ENCODE measurements at places on chromosomes 5 and 9. TPM values are rescaled to one million over a fixed set of nuclear protein-coding genes. Genes with fewer than 3 reads are reported as not detected.

The BTNL8 gene
- total RNA-seq = 0.96 TPM

GRCh38 chr9:111582888-111583287 lies 16.6 kb downstream of the PTGR1 start:
- no peak for DNase-seq

GRCh38 chr9:92406477-92406876 lies 2.1 kb upstream of the OGN start:
- no peak for DNase-seq

- DNase-seq = no peak
Measured at GRCh38 chr9:94745806-94746540, 19.5 kb downstream of the AOPEP start.

GRCh38 chr5:81226949-81227348 lies 6.2 kb upstream of the CKMT2 start:
- DNase-seq = no peak

GRCh38 chr5:178356431-178356872 lies 123.8 kb upstream of the PHYKPL start:
- DNase-seq = no peak

- DNase-seq = no peak
Measured at GRCh38 chr5:59607138-59607765, 286.3 kb downstream of the PDE4D start.

- no peak for DNase-seq
Measured at GRCh38 chr9:17462869-17463464, 115.9 kb upstream of the SH3GL2 start.

GRCh38 chr9:21070171-21070571 lies 7.6 kb downstream of the IFNB1 start:
- no peak for DNase-seq

The PCDHGB6 gene
- 5.3 TPM for total RNA-seq

The NOXA1 gene
- 3.2 TPM for total RNA-seq

DNA sequence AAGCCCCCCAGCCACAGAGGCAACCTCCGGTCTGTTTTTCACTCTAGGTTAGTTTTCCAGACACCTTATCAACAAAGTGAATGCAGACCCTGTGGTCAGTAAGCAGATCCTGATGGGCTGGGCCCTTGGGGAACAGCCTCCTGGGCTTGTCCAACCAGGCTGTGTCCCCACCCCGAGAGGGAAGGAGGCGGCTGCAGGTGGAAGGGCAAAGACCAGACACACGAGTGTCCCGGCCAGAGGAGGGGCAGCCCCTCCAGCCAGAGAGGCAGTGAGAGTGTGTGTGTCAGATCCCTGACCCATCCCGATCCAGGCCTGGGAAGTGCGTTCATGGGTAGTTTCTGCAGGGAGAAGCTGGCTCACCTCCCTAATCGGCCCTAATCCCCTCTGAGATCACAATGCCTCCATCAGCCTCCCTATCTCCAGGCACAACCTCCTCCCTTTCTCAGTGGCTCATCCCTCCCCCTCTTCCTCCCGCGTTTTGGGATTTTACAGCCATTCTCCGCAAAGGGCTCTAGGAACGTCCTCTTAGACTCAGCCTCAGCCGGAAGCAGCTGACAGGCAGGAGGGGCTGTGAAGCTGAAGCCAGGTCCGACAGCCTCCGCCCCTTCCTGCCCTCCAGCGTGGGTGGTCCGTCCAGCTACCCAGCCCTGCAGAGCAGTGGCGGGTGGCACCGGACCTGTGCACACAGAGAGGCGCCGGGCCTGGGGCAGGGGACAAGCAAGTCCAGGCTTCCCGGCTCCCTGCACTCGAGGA lies 9.7 kb downstream of the SLC12A7 start:
- no peak for DNase-seq

DNA sequence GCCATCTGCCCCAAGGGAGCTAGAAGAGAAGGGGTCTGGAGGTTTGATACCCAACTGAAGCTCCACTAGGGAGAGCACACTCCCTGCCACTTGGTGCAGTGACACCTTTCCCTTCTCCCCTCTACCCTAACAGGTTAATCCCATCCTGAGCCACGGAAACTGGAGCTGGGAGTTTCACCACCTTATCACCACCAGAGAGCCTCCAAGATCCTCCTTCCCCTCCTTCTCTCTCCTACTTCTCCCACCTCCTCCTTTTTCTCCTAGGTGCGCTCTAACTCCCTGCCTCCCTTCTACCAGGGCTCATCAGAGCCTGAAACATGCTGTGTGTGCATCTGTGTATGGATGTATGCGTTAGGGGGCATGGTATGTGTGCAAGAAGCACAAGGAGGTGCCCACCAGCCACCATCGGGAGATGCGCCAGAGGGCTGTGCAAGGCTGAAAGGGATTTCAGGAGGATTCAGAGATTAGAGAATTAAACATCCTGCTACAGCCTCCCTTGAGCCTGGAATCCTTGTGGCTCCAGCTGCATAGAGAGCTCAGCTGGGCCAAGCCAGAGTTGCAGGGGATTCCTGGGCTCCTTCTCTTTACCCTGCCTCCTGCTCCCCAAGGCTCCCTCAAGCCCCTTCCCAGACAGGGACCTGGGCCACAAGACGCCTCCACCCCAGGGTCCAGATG lies 89.8 kb downstream of the PCDH1 start:
- DNase-seq = peak; percentile 64

The ST6GALNAC4 gene
- 40.0 TPM for total RNA-seq

DNA sequence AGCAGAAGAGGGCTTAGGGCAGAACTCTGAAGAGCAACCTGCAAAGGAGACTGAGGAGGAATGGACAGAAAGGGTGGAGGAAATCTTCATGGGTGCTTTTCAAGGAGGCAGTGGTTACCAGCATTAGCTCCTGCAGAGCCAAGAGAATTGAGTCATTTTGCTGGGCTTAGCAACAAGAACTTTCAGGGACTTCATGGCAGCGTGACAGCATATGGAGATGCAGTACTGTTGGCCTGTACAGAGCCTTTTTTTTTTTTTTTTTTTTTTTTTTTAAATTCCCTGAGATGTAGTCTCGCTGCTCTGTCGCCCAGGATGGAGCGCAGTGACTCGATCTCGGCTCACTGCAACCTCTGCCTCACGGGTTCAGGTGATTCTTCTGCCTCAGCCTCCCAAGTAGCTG lies 296.0 kb upstream of the DMRT1 start:
- no peak for DNase-seq

DNA sequence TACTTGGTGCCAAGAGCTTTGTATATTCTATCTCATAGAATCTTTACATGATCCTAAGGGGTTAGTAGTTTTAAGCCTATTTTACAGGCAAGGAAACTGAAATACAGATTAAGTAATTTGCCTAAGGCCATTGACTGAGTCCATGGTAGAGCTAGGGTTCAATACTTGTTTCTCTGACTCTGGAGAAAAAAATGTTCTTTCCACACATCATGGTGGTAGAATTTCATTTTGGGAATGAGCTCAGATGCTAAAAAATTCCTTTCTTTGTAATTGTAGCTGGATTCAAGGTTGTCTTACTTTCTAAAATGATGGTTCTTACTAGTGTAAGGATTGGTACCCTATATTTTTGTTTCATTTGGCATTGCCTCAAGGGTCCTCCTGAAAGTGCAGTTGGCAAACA lies 86.0 kb downstream of the ANKRD55 start:
- no peak for DNase-seq

DNA sequence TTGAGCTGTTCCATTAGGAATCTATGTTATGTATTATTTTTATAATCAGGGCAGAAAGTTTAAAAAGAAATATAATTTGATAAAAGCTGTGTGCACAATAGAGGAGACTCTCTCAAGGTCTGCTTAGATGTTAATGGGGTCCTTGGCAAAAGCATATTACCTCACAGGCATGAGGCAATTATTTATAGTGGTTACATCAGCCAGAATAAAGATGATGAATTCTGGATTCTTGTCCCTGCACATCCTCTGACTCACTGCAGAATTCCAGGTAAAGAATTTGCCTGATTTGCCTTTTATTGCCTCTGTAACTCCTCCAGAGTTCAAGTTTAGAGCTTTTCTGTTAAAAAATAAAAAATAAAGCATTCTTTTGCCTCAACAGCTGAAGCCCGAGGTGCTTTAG lies 253.6 kb downstream of the MAST4 start:
- DNase-seq = no peak

The OTULINL gene
- total RNA-seq = 16.7 TPM

DNA sequence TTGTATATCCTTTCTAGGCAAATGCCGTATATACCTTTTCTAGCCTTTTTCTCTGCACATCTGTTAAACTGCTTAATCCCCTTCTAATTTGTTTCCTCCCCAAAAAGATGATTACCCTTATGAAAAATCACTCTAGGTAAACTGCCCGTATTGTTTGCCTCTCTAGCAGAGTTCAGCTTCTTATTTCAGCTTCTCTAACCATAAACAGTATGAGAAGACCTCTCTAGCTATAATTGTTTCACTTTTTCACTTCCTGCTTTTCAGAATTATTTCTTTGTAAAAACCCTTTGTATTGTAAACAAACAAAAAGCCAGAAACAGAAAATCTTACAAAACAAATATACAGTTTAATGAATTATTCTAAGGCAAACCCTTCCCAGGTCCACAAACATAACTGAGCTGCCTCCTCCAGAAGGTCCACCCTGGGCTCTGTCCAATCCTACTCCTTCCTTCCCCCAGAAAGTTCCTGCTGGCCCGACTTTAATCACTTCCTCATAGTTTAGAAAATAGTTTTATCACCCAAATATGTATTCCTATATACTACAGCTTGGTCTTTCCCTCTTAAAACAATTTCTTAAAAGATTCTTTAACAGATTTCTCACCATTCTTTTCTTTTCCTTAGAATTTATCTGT lies 158.1 kb downstream of the FGF1 start:
- no peak for DNase-seq

The GPX3 gene
- 4,437 TPM for total RNA-seq

GRCh38 chr9:93657331-93658111 lies 81.1 kb downstream of the PHF2 start:
- DNase-seq = peak; percentile 47

DNA sequence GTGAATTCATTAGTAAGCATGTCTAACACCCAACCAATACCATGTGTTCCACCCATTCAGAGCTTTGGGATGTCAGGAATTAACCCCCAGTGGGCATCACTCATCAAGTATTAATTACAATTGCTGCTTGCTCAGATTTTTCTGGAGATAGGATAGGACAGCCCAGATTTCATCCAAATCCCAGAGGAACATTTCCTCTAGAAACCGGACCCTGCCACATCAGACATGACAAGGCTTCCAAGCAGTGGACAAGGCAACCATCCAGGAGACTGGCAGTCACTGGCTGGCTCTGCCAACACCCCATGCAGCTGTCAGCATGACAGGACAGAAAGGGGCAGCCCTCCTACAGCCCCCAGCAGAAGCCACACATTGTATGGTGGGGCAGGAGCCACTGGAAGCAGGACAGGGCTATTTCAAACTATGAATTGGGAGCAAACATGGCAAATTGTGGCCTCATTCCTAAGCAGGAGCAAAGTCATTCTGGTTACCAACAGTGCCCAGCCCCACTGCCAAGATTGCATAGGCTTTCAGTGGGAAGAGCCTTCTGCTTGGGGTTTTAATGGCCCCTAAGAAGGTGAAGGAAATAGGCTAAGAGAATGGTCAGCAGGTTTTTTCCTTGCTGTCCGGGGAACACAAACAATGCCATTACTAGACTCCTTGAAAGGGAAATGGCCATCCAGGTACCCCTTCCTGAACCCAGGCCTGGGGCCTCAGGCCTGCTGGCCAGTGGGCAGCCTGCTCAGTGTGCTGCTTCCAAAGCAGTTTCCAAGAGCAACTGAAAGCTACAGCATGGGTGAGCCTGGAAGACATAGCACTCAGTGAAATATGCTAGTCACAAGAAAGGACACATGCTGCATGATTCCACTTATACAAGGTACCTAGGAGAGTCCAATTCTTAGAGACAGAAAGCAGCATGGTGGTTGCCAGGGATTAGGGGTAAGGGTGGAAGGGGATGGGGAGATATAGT lies 294.7 kb upstream of the SLC30A5 start:
- no peak for DNase-seq
